ENCODE measurements at places on chromosomes 7 and 10.
A peak's percentile ranks its signal among the peaks of the same experiment; 100 is the strongest.

- no peak for DNase-seq
Observed at GRCh38 chr10:47223236-47223635, 76.8 kb upstream of the GDF10 start.

- no peak for DNase-seq
Observed at GRCh38 chr10:129027906-129028305, 439.1 kb upstream of the MGMT start.

GRCh38 chr10:44307691-44308090, 77.2 kb downstream of the CXCL12 start:
- no peak for DNase-seq

DNA sequence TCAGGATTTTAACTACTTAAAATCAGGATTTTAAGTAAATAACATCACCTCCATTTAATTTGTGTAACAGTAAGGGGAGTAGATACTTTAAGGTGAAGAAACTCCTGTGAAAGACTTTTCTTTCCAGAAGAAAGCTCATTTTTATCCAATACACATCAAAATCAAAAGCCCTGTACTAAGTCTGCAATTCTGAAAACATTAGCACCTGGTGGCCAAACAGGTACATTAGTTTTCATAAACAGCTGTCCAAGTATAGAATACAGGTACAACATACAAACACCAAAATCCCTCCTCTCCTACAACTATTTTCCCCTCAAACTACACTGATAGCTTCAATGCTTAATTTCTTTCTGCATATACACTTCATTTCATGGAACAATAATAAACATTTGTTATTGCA, 22.9 kb downstream of the FAM3C start:
- no peak for DNase-seq

GRCh38 chr7:27160546-27161213, 4.2 kb upstream of the HOXA7 start:
- DNase-seq, result peak; percentile 89

DNA sequence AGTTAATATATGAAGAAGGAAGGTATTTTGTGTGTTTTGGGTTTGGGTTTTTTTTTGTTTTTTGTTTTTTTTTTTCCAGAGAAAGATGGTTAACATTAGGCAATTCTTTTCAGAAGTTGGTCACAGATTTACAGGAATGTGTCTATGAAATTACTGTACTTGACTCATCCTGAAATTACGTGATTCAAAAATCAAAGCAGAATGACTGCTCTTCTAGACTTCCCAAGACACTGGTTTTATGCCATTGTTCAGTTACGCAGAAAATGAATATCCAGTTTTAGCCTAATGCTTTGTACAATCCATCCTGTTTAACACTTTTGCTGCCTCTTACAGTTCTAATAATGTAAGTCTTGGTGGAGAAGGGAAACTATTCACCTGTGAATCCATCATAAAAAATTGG, 39.7 kb upstream of the CELF2 start:
- DNase-seq, result no peak

DNA sequence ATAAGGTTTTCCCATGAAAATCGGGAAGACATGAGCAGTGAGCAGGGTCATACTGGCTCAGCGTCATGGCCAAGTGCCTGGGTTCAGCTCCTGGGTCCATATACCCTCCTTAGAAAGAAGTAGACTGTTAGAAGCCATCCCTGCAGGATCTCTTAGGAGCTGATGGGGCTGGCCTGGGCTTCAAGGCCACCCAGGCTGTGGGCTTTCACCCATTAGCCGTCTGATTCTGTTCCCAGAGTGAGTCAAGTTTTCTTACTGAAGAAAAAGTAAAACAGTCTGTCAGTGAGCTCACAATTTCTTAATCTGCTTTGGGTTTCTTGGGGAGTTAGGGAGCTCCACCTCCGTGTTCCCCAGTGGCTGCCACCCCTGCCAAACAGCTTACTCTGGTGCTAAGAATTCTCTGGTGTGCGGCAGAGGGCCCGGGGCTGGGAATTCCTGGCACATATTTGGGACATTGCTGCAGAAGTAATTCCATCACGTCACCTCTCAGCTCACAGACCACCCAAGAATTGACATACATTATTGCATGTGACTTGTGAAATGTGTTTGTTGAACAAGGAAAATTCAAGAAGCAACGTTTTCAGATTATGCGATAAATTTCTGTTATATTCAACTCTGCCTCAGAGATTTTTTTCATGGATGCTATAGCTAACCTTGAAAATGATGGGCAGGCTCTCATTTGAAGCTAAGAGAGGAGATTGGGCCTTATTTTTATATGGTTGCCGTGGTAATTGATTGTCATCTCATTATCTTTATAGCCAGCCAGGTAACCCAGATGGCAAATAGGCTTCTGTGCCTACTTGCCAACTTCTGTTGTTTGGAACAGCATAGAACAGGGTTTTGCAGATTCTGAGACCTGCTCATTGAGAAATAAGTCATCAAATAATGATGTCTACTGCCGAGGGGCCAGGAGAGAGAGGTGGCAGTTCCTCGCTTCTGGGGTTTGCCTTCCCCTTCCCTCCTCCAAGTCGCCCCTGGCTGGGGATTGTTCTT, 166.4 kb downstream of the CHN2 start:
- DNase-seq, result no peak

DNA sequence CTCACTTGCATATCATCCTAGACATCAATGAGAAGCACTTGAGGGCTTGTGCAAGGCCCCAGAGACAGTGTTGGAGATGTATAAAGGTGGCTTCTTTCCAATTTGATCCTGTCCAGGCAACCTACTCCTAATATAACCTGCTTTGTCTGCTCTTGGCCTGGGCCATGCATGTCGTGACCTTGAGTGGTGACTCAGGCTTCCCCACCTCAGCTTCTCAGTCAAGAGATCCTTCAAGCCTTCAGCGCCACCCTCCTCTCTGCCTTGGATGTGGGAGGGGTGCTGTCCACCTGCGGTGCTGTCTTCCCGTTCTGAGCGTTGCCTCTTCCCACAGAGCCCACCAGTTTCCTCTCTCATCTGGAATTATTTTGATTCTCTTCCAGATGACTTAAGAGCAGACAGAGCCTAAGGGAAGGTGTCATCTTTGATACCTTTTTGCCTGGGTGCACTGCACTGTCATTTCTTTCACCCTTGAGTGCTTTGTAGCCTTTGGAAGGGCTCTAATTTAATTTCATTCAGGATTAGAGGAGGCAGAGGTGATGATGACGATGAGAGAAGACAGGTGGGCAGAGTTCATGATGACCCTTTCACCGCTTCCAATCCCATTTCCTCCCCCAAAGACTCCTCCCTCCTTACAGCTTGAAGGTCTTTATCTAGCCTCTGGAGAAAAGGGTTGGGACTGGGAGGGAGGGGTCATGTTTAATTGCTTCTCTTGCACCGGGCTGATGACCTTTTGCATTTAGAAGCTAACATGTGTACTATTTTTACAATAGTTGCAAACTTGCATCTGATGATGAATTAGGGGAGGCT, 6.9 kb downstream of the LSMEM1 start:
- no peak for DNase-seq

DNA sequence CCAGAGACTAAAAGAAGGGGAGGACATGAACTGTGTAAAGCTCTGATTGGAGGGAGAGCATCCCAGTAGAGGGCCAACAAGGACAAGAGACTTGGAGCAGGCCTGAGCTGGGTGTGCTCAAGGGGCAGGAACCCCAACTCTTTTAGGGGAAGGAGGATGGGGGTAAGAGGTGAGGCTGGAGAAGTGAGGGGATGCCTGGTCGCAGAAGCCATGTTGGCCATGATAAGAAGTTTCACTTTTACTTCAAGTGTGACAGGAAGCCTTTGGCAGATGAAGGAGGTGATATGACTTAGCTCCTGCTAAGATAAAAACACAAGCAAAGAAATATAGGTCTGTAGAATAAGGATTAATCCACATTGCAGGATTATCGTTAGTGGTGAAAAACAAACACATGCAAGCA, 208.3 kb downstream of the JAZF1 start:
- no peak for DNase-seq

GRCh38 chr10:77590344-77591237, 47.0 kb downstream of the KCNMA1 start:
- peak; percentile 11 for DNase-seq

DNA sequence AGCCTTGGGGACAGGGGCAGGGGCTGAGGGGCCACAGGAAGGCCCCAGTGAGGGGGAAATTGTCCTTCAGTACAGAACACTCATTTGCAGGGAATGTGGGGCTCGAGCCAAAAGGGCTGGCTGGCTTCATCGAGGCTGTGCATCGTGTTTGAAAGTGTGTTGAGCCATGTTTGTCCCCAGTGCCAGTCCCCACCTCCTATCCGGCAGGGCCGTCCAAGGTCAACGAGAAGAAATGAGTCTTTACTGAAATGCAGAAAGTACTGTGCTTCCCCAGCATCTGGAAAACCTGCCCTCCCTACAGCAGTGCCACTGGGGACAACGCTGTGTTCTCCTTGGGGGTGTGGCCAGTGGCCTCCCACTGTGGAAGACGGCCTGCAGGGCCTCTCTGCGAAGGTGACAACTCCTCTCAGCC, 214.1 kb downstream of the KLF6 start:
- no peak for DNase-seq

DNA sequence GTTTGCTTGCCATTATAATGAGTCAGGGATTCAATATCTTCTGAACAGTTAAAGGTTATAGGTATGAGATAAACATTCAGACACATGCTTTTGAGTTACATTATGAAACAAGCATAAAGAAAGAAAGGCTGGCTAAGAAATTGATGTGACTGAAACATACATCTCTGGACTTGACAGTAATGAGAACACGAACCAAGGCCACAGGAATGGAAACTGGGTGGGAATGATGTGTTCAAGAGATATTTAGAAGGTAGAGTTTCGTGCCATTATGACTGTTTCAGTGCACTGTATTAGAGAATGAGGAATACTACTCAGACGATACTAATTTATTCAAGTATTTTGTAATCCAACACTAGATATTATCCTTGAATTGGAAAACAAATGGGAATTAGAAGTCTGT, 332.1 kb upstream of the MAGI2 start:
- DNase-seq, result no peak

DNA sequence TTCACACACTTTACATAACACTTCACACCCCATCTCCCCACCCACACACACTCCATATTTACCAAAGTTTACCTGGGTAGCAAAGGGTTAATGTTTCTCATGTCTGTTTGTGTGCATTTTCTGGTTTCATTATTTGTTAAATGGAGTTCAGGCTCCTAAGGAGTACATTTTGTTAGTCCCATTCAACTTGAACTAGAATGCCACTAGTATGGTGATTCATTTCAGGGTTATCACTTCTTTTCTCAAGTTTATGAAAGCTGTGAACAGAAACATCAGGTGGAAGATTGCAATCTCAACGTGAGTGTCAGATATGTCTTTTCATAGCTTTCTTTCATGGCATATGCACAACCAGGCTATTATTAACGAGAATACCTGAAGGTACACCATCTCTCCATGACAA, 1027.5 kb downstream of the GATA3 start:
- no peak for DNase-seq

- no peak for DNase-seq
Observed at GRCh38 chr7:133540096-133540860, 287.4 kb downstream of the EXOC4 start.

GRCh38 chr7:25675789-25676474, 447.6 kb upstream of the NPVF start:
- no peak for DNase-seq

DNA sequence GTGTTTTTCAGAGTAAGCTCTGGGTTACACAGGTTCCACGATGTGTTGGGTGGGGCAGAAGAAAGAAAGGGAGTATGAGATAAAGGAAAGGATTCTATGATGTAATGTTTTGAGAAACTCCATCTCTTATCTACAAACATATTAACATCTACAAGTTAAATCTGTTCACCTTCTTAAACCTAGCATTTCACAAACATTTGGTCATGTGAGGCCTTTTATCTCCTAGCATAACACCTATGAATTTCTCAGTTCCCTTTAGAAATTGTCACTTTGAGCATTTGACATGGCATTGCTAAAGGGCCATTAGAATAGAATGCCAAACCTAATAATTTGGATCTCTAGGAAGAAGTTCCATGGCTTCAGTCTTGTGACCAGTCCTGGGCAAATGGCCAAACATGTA, 217.1 kb upstream of the AOAH start:
- DNase-seq, result no peak

GRCh38 chr10:113980408-113981087, 63.1 kb upstream of the ADRB1 start:
- no peak for DNase-seq

GRCh38 chr10:107611115-107611514, 446.6 kb upstream of the SORCS1 start:
- DNase-seq, result no peak

- no peak for DNase-seq
Observed at GRCh38 chr10:79003183-79004100, 65.3 kb upstream of the ZMIZ1 start.

DNA sequence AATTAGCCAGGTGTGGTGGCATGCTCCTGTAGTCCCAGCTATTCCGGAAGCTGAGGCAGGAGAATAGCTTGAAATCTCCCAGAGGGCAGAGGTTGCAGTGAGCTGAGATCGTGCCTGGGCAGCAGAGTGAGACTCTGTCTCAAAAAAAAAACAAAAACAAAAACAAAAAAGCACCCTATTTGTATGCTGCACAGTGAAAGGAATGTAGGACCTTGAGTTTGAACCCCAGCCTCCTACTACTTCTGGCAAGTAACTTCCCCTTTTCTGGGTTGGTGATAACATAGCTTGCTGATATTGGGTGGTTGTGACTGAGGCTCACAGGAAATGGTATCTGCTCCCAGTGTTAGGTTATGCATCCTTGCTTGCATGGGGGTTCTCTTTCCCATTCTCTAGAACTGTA, 205.3 kb downstream of the BUB3 start:
- DNase-seq, result no peak

DNA sequence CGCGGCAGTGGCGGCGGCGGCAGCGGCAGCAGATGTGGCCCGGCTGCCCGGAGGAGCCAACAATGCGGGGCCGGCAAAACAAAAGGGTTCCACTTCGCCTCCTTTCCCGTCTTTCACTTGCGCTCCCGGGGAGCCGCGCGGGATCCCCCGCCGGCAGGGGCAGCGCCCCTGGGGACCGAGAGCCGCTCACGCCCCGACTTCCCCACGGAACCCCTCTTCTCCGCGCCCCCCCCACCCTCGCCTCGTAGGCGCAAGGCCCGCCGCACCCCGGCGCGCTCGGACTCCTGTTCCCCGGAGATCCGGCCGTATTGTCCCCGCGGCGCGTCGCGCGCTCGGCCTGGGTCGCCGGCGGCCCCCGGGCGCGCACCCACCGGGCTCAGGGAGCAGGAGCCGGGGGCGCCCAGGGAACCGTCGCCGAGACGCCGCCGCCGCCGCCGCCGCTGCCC, 854 bp downstream of the CTBP2 start:
- no peak for DNase-seq

DNA sequence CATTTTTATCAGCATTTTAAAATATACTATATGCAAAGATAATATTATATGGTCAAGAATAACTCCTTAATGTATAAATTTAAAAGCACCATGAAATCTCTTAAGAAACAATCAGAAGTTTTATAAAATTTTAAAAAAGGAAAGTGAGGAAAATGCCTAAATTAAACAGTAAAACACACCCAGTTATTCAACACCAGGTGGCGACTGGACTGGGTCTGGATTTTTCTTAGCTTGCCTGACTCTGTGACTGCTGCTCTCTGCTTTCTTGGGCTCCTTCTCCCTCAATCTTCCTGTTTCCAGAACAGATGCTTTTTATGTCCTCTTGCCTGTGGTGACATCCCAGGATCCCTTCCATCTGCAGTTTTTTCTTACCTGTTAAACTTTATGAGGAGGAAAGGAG, 200.3 kb downstream of the BICC1 start:
- DNase-seq, result no peak
